ENCODE measurements at places on chromosomes 2 and 18.
A peak's percentile ranks its signal among the peaks of the same experiment; 100 is the strongest.

- DNase-seq, result no peak
These were observed 76.8 kb downstream of the ALPK2 start for GRCh38 chr18:58552057-58552461.

DNA sequence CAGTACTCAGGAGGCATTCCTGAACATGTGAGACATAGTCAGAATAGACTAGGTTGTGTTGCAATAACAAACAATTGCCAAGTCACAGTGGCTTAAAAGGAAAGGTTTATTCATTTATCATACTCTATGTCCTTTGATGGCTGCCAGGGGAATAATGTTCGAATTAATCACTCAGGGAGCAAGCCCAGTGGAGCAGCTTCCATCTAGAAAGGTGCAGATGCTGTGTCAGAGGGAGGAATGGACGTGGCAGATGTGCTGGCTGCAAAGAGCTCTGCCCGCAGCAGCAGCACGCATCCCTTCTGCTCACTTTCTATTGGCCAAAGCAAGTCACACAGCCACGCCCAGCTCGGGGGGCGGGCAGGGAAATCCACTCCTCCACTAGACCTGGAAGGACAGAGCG is 105.9 kb upstream of the AQP4 start:
- no peak for DNase-seq

DNA sequence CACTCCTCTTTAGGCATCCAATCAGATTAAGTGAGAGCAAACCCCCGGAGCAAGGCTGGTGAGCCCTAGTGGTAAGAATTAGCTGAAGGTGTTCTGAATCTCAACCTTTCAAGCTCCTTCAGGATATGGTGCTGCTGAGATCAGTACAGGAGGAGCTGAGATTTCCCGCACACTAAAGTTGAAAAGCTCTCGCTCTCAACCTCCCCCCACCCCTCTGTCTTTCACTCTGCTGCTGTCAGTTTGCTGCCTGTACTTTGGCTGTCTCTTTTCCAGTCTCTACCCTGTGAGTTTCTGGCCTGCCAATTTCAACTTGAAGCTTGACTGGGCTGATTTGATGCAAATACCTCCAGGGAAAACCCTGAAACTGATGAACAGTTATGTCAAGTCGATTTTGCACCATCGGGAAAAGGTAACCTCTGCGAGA is 15.7 kb downstream of the ZEB2 start:
- no peak for DNase-seq

GRCh38 chr18:79367989-79368388 is 27.7 kb upstream of the NFATC1 start:
- no peak for DNase-seq

- no peak for DNase-seq
These were observed 33.5 kb downstream of the CUL3 start for GRCh38 chr2:224551693-224552092.

DNA sequence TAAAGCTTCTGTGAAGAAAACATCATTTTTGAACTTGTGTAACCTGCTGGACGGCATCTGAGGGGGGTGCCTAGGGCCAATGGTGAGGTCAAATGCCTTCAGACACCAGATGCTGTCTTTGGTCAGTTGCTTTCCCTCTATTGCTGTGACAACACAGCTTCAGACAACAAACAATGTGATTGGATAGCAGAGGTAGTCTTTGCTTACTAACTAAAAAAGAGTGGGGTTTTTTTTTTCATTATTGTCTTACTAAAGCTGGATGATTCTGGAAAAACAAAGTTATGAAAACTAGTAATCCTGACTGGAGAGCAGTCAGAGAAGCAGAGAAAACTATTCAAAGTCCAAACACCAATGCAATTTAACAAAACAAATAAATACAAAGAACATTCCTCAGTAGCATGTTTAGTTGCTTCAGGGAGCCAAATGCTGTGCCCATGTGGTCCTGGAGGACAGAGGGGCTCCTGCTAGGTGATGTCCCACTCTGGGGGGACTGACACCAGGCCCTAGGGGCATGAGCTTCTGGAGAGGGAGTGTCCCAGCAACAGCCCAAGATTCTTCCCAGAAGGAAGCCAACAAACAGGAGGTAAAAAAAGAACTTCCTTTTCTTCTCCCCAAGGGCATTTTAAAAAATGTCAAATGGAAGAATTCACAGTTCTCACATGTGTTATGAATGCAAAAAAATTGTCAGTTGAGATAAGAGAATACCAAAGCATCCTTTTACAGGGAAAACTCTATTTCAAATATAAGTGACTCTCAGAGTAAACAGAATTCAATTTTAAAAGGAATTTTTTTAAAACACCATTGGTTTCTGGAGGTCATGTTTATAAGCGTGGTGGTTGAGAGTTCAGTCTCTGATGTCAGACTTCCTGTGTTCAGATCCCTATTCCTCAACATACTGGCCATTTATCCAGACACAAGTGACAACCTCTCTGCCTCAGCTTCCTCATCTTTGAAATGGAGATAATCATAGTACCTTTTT is 181.1 kb upstream of the PGAP1 start:
- DNase-seq, result no peak

DNA sequence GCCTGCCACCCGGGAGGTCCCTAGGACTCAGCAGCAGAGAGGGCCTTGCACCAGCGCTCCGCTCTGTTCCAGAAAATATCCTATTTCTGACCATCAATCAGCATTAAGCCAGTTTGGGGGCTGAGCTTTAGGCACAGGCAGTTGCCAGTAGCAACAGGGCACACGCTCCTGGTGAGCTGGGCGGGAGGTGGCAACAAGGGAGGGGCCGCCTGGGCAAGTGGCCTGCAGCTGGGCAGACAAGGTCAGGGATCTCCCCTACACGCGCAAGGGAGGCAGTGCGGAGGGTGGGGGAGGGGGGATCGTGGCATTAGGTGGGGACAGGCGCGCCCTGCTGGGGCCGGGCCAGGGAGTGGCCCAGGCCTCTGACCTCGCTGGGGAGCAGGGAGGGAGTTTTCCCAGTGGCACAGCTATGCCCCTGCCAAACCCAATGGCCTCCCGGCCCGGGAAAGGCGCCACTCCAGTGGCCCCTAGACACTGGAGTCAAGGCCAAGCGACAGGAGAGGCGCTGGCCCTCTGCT is 302.8 kb downstream of the NCKAP5 start:
- no peak for DNase-seq

DNA sequence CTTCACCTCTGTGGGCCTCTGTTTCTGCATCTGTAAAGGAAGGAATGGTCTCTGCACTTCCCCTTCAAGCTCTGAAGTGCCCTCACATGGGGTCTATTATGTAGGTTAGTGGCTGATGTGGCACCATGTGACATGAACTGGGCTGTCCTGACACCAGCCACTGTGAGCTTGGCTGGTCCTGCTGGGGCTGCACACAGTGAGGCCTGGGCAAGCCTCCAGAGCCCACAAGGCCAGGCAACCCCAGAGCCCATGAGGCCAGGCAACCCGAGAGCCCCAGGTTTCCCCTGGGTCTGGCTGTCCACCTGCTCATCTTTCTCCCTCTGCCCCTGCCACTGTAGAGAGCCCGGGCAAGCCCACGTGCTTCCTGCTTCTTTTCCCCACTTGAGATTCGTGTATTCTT is 150.1 kb upstream of the SMAD2 start:
- DNase-seq, result no peak

DNA sequence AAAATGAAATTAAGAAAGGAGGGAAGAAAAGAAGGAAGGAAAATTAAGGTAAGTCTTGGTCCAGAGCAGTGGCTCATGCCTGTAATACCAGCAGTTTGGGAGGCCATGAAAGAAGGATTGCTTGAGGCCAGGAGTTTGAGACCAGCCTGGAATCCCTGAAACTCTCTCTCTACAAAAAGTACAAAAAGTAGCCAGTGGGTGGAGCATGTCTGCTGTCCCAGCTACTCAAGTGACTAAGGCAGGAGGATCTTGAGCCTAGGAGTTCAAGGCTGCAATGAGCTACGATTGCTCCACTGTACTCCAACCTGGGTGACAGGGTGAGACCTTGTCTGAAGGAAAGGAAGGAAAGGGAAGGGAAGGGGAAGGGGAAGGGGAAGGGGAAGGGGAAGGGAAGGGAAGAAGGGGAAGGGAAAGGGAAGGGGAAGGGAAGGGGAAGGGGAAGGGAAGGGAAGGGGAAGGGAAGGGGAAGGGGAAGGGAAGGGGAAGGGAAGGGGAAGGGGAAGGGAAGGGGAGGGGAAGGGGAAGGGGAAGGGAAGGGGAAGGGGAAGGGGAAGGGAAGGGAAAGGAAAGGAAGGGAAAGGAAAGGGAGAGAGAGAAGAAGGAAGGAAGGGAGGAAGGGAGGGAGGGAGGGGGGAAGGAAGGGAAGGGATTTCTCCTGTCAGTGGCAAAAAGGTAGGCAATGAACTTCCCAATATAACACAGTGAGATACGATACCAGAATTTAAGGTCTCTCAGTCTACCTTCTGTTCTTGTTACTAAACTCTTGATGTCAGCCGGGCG is 412.8 kb downstream of the CMPK2 start:
- no peak for DNase-seq

DNA sequence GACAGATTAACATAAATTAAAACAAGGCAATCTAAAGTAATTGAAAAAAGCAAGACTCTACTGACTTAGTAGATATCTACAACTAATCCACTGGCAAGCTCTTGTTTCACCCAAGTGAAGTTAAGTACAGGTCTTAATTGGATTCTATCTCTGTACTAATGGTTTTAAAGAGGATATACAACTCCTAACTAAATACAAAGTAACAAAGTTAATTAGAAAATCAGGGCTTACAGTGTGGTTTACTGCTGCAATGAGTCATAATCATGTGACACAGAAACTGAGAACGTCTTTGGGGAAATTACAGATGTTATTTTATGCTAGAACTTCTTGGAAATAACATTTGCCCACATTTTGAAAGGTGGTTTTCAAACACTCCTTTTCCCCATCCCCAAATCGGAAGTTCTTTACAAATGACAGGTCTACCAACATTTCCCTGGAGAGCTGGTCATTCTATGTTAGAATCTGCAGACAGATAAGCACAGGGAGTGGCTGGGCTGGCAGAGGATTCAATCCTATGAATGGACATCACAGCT is 245.3 kb downstream of the STK39 start:
- no peak for DNase-seq

DNA sequence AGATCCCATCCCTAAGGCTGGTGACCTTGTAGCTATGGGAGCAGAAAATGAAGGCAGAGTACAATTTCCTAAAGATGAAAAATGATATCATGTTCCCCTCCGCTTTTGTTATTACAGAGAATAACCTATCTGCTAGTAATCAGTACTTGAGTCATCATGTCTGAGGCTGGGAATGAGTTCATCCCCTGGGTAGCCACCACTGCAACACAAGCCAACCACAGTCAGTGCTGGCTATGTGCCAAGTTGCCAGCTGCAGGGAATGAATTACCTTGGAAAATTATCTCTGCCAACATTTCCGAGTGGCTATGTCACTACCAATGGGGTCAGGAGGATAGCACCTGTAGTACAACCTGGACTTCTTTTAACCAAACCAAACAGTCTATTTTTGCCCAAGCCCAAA is 1094.7 kb upstream of the DDX18 start:
- peak; percentile 92 for DNase-seq

- no peak for DNase-seq
These were observed 1101.3 kb downstream of the LRP1B start for GRCh38 chr2:141029428-141030078.

DNA sequence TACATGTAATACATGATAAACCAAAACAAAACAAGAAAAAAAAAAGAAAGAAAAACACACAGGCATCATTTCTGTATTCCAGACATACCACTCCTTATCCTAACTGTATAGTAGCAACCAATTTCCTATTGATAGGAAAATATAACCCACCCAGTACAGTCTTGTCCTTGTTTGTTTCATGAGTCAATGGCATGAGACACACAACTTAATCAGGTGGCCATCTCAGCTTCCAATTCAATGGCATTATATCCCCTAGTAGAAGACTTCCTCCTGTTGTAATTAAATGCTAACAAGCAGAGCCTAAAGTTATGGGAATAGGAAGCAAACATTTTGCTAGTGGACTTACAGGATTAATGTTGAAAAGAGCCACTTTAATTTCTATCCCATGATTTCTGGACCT is 121.0 kb upstream of the NOL4 start:
- no peak for DNase-seq

GRCh38 chr18:77161961-77162360 is 29.4 kb upstream of the MBP start:
- DNase-seq, result no peak

DNA sequence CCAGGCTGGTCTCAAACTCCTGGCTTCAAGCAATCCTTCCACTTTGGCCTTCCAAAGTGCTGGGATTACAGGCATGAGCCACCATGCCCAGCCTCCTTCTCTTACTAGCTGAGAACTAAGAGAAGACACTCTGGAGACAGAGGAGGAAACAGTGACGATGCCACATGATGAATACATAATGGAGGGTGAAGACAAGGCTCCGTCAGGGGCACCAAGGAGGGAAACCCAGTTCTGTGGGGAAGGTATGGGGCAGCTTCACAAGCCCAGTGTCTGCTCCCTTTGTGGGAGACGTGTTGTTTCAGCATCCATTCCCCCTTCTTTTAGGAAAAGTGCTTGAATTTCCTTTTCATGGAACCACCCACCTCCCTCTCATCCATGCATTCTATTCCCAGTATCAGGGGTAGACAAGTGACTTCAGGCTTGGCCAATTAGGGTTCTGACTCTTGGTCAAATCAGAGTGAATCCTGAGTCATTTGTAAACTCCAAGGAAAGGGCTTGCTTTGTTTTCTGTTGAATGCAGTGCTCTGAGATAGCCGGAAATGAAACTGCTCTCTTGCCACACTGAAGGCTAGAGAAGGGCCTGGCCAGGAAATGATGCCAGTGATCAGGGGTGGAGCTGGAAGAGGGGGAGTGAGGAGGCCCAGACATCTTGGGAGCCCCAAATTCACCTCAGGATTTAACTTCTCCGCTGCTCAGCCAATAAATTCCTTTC is 23.7 kb downstream of the TMEM127 start:
- no peak for DNase-seq

DNA sequence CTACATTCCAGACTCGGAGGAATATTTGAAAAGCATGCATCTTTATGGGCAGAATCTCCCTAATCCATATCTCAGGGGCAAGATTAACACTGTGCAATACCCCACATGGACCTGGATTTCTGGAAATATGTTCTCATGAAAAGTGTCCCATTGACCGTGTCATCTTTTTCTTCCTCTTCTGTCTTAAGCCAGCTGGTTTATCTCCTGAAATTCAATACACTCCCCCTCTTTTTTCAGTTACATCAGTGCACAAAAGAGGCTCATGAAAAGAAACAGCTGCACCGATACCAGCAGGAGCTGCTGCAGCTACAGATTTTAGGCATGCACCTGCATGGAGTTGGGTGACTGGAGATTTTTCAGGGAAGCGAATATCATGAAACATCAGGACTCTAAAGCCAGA is 117.2 kb downstream of the SLC4A3 start:
- no peak for DNase-seq

All from NCI-H2081 treated with DMSO at 0.1 percent for 48 hours (cell line).